Central memory CD8-positive, alpha-beta T cell (primary cell): ENCODE measurements at places on chromosomes 1 and 21.

- no peak for DNase-seq
Measured at GRCh38 chr1:239835946-239836440, 255.7 kb upstream of the FMN2 start.

- no peak for DNase-seq
Measured at GRCh38 chr1:1510912-1511532, 940 bp upstream of the ATAD3A start.

GRCh38 chr1:231171623-231172197, 9.9 kb downstream of the TRIM67 start:
- no peak for DNase-seq

GRCh38 chr1:21898326-21899200, 38.5 kb downstream of the HSPG2 start:
- no peak for DNase-seq

DNA sequence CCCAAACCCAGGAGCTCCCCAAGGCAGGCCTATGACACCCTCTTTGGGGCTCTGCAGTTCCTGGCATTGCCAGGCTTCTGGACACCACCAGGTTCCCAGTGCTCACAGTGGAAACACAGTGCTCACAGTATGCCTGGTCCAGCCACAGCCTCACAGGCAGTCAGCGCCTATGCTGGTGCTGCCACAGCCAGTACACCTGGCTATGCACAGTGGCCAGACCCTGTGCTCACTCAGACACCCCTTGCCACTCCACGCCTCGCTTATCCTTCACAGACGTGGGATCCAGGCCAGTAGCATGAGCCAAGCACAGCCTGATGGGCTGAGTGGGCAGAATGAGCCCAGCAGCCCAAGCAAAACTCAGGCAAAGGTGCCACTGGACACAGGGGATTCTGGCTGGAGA, 579.2 kb upstream of the ADGRL2 start:
- no peak for DNase-seq

DNA sequence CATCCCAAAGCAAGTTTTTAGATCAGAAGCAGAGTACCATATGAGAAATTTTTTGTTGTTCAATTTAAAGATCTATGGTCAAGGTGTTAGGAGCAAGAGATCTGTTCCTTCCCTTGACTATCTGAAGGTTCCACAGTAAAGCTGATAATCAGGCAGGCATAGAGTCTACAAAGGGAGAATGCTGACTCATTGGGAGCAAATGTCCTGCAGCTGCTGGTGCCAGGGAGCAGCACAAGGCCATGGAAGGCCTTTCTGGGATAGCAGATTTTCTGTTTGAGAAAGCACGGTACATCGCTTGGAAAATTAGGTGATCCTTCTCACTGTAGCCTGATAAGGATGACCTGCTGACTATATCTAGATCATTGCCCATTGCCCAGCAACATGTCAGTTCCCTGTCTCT, 210.1 kb upstream of the C1orf87 start:
- DNase-seq = no peak

- no peak for DNase-seq
Measured at GRCh38 chr1:189619682-189620332, 857.9 kb downstream of the BRINP3 start.

- no peak for DNase-seq
Measured at GRCh38 chr1:183632114-183632513, 3.5 kb downstream of the ARPC5 start.

DNA sequence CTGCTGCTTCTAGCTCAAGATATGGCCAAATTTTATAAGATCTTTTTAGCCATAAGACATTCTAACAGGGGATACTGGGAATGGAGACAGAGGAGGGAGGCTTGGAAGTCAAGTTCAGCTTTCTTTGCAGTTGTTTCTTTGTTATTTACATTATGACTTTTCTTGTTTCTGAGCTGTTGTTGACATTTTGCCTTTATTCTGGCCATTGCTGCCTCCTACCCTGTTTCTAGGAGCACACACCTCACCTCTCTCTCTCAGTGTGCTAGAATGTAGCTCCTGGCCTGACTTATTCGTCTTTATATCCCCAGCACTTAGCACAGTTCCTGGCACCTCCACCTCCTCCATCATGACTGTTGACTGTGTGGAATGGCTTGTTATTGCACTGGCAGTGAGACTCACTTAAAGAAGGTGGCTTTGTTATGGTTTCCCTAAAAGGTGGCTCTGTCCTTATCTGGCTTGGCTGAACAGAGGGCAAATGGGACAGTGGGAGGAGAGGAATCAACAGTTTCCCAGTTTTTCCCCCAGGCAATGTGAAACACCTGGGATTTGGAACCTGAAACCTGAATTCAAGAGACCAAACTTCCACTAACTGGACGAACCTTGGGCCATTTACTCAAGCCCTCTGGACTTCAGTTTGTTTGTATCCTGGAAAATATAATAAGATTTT, 76.1 kb upstream of the PPP2R5A start:
- no peak for DNase-seq

GRCh38 chr1:21801100-21801499, 11.0 kb upstream of the LDLRAD2 start:
- DNase-seq = no peak

GRCh38 chr1:236489710-236490377, 33.9 kb upstream of the LGALS8 start:
- no peak for DNase-seq

- no peak for DNase-seq
Measured at GRCh38 chr1:225577241-225577640, 75.7 kb downstream of the ENAH start.

DNA sequence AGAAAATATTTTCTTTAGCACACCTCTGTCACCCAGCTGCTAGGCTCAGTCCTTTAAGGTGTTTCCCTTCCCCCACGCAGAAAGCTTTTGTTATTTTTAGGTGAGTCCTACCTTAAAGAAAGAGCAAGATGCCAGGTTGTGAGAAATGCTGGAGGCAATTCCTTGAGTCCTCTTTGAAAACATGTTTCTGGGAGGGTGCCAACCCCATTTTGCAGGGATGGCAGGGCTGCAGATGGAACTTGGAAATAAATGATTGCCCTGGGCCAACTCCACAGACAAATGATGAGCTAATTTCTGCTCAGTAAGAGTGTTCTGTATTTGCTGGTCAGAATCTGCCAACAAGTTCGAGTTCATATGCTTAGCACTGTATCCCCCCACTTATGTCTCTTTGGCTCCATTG, 119.2 kb upstream of the RAB3GAP2 start:
- no peak for DNase-seq

DNA sequence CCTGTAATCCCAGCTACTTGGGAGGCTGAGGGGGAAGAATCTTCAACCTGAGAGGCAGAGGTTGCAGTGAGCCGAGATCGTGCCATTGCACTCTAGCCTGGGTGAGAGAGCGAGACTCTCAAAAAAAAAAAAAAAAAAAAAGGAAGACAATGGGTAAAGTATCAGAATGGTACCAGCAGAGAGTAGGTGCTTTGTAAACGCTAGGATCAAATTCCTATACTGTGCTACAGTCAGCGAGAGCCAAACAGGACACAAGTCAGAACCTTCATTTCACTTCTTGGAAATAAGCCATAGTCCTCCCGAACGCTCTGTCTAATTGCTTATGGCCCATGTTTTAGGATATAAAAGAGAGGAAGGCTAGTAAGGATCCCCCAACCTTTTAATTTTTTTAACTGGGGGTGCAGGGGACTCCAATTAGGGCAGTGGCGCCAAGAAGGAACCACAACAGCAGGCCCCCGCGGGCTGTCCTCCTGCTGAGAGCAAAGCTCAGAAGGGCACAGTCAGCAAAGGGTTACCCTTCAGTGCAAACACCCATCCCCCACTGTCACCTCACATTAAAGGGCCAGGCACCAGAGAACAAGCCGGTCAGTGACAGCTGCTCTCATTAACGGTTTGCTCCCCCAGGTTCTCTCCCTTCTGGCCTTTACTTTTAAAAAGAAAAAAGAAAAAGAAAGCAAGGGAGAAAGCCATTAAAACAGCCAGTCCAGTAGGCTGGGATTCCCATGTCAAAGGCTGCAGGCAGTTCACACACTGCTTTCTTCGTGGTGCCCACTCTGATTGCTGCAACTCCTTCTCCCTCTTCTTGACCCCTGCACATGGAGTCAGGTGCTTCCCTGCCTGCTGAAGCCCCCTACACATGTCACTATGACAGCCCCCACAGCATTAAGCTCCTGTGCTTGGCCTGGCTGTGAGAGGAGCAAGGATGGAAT, 69.4 kb downstream of the PLPP3 start:
- DNase-seq = no peak

- DNase-seq = no peak
Measured at GRCh38 chr1:169339773-169340172, 27.8 kb downstream of the NME7 start.

- DNase-seq = no peak
Measured at GRCh38 chr1:240946926-240947325, 335.0 kb upstream of the GREM2 start.
